Stimulated activated CD4-positive, alpha-beta T cell treated with anti-CD3 and anti-CD28 coated beads, Interleukin-12 subunit alpha, Interleukin-12 subunit beta, amount 100 ng/mL, for 4 hours (primary cell): ENCODE measurements at places on chromosomes 1 and 21.

DNA sequence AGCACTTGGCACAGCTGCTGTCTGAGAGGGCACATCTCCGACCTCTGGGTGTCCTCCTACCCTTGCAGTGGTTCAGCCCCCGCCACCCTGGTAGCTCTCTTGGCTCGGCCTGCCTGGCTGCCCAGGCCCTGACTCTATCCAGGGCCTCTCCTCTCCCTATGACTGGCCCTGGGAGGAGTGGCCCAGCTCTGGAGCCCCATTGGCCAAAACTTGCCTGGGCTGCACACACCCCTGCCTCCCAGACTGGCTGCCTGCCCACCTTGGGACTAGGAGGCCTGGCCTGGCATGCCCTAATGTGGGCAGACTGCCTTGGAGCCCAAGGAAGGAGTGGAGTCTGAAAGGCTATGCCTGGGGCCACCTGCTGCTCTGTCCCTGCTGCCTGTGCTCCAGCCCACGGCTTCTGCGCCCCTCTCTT lies 33.6 kb downstream of the ACOT11 start:
- no peak for DNase-seq

DNA sequence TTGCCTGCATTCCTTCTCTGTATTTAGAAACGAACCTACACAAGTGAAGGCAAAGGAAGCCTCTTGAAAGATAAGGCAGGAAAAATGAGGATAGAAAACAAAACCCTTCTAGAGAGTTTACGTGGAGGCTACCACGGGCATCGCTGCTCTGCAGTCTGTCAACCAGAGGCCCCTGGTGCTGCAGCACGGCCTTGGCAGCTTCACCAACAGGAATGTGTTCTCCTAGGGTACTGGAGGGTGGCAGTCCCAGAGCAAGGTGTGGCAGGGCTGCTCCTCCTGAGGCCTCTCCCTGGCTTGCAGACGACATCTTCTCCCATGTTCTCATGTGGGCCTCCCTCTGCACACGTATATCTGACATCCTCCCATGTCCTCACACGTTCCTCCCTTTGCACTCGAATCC lies 57.6 kb upstream of the SAMD11 start:
- DNase-seq: no peak

DNA sequence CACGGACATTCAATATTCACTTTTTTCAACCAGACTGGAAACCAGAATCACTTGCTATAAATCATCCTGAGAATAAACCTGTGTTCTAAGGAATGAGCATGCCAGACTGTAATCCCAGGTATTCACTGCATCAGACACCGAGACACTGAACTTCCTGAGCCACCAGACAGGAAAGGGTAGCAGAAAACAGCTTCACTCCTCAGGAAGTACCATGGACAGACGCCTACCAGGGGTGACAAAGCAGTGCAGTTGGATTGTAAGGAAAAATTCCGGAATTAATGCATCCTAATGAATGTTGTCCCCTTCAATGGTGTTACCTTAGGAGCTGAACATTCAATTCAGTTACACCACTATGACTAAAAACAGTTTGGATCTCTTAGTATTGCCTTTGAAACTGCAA lies 156.1 kb downstream of the PIGK start:
- DNase-seq: no peak

GRCh38 chr1:26570287-26570686 lies 40.7 kb downstream of the RPS6KA1 start:
- DNase-seq: no peak

DNA sequence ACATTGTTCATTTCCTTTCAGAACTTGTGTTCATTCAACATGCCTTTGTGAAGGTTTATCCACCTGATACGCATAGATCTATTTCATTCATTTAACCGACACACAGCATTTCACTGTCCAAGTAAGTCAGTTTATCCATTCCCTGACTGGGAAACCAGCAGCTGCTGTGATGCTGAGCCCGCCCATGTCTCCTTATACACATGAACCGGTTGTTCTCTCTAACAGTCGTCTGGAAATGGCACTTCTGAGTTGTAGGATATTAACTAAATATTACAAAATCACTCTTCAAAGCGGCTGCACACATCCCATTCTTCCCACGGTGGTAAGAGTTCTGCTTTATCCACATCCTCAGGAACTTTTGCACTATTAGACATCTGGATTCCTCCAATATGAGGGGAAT lies 71.1 kb downstream of the NPHP4 start:
- no peak for DNase-seq

DNA sequence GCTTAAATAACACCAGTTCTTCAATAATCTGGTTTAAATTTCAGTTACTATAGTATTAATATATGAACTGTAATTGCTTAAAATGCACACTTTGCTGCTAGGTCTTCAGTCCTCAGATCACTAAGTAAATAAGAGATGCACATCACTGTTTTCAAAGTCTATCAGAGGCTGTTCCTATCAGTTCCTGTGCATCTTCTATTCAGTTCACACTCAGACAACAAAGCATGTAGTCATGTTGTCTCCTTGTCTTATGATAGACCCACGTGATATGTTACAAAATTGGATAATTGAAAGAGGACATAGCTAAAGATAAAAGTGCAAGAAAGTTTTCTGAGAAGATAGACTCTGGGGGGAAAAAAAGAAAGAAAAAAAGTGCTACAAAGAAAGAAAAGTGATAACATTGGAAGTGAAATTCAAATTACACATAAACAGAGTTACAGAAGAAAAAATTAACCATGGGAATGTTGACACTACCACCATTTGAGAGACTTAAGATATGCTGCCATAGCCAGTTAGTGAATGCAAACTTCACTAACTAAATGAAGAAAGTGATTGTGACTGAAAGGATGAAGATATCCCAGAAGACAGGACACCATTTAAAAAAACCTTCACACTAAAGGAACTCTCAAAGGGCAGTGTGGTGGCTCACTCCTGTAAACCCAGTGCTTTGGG lies 33.9 kb upstream of the TSNAX start:
- no peak for DNase-seq

DNA sequence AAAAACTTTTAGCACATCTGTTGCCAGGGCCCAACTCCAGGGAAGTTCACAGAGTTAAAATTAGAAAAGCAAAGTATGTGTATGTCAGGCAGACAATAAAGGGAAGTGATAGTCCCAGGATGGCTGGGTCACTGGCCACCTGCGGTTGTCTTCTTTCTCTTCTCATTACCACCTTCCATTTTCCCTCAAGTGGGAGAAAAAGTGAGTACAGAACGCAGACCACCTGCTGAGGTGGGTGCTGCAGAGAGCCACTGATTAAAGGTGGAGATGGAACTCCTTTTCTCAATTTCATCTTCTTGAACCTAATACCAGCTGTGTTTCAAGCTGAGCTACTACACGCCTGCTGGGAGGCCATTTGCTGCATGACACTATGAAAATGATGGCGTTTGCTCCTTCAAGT lies 88.8 kb upstream of the PDE4B start:
- no peak for DNase-seq

DNA sequence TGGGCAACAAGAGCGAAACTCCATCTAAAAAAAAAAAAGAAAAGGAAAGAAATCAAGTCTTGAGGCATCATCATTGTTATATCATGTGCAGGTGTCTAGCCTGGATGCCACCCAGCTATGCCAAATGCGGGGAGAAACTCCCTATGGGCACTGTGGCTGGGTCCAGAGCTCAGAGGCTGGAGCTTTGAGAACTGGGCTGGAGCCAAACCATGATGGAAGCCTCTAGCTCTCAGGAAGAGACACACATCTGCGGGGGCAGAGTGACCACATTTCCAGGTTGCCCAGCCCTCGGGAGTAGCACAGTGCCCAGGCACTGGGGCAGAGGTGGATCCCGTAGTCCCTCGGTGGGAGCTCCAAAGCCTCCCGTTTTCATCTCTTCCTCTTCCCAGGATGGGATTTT lies 58.9 kb downstream of the COL18A1 start:
- no peak for DNase-seq

DNA sequence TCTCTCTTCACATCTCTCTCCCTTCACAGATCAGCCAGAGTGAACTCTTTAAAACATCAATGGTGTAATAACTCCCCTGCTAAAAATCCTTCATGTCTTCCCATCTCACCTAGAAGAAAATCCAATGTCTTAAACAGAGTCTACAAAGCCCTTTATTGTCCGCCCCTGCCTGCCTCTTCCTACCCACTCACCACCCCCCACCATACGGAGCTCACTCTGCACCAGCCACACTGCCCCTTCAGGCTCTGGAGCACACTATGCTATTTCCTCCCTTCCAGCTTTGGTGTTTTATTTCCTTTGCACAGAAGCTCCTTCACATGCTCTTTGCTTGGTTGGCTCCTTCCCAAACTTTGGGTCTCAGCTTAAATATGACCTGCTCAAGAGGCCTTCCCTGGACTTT lies 10.2 kb downstream of the CAMK1G start:
- DNase-seq: no peak

- no peak for DNase-seq
These were observed 24.7 kb upstream of the HMGN1 start for GRCh38 chr21:39373634-39374033.

DNA sequence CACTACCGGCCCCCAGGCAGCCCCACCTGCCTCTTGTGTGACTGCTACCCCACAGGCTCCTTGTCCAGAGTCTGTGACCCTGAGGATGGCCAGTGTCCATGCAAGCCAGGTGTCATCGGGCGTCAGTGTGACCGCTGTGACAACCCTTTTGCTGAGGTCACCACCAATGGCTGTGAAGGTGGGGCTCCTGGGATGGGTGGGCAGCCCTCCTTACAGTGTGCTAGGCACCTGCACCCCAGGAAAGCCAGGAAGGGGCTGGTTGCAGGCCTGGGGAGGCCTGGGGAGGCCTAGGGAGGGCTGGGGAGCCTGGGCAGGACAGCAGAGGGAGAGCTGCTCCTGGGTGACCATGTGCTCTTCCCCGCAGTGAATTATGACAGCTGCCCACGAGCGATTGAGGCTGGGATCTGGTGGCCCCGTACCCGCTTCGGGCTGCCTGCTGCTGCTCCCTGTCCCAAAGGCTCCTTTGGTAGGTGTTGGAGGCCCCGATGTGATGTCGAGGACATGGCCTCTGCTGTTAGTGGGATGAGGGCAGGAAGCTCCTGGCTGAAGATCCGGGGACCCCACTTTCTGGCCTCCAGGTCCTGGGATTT lies 16.5 kb downstream of the CELSR2 start:
- DNase-seq: no peak

- no peak for DNase-seq
These were observed 35.5 kb upstream of the HHAT start for GRCh38 chr1:210293171-210293607.
